ENCODE measurements at places on chromosomes 7 and 10.

DNA sequence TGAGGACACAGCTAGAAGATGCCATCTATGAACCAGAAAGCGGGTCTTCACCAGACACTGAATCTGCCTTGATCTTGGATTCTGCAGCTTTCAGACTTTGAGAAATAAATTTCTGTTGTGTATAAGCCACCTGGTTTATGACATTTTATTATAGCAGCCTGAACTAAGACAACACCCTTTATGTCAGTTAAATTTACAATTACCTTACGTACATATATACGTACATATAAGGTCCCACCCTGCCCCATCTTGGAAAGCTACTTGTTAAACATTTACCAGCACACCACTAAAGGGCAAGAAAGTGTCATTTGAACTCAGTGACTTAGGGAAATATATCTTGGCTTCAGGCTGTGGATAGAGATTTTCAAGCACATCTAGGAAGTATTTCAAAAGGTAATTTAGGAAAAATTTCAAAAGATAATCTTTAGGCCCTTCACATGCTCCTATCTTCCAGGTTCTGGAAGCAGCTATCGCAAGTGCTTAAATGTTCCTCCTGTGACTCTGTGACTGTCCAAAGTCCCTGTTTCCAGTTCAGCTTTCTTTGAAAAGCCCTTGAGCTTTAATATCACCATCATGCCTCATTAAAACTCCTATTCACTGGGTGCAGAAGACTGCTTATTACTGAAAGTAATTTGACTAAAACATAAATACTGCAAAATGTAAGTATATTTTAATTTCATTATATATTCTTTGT lies 9.6 kb upstream of the SRI start:
- DNase-seq = no peak

GRCh38 chr7:31767686-31768358 lies 80.8 kb downstream of the PPP1R17 start:
- no peak for DNase-seq

GRCh38 chr10:108060246-108060645 lies 895.7 kb upstream of the SORCS1 start:
- DNase-seq = no peak

- DNase-seq = no peak
These were observed 42.6 kb upstream of the CFAP46 start for GRCh38 chr10:132984801-132985545.

DNA sequence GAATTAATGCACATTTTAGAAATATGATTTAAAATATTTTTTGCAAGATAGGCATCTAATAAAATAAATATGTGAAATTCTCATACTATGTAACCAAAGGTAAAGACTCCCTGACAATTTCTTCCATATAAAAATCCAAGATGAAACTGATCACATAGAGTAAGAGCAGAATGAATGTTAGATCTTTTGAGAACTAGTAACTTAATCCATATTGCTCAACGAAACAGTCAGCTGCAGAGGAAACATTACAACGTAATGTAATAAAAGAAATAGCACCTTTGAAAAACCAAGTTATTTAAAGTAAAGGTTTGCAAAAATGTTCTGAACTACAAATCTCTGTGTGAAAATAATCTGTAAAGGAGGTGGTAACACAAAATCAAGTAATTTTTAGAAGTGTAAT lies 28.8 kb downstream of the HACD1 start:
- DNase-seq = no peak

- DNase-seq = no peak
These were observed 76.2 kb upstream of the CCDC71L start for GRCh38 chr7:106737202-106737562.

DNA sequence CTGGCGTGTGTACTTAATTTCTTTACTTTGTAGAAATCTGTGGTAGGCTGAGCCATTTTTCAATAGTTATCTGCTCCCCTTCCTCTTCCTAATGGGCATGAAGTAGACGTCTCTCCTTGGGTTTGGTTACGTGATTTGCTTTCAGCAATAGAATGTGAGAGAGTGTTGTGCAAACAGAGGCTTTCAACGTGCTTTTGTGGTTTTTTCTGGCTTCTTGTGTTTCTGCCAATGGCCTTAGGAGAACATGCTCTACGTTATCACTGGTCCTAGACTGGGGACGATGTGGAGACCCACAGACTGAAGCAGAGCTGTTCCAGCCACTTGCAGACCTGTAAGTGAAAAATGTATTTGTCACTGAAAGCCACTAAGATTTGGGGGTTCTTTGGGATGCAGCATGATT lies 107.2 kb upstream of the NPTX2 start:
- no peak for DNase-seq

DNA sequence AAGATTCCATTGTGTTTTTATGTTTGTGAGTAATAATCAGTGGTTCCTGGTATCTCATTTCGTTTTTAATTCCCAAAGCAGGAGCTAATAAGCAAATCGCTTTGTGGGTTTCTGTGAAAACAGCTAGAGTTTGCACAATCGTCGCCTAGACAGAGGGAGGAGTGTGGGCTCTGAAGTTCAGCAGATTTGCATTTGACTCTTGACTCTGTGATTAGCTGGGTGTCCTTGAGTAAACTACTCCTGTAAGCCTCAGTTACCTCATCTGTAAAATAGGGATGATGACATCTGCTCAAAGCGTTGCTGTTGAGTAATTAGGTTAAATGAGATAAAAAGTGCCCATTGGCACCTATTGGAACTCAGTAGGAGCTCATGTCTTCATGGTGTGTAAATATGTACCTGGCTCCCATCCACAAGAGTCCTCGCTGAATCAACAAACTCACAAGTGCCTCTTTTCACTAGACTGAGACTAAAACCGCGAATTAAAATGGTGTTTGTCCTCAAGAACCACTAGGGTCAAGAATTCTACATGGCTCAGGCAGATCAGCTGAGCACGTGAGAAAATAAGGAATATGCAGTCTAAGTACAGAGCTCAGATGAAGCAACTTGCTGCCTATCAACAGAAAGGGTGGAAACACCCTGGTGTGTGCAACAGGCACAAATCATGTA lies 385.8 kb upstream of the C7orf33 start:
- DNase-seq = no peak

- no peak for DNase-seq
These were observed 65.5 kb downstream of the ASB13 start for GRCh38 chr10:5600908-5601307.

DNA sequence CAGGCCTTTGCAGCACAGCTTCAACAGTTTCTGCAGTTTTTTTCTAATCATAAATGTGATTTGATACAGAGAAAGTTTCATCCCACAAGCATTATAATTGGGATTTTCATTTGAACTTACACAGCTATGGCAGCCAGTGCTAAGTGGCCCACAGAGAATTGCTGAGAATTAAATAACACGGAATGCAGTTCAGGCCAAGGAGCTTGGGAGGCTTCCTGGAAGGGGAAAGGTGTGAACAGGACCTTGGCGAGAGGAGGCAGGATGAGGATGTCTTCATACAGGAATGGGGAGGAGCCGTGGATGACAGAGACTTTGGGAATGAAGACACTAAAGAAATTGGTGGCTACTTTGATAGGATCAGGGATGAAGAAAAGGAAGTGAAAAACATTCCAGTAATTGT lies 95.3 kb downstream of the ZNF22 start:
- no peak for DNase-seq

- DNase-seq = no peak
These were observed 386.0 kb upstream of the SHH start for GRCh38 chr7:156198277-156198676.

DNA sequence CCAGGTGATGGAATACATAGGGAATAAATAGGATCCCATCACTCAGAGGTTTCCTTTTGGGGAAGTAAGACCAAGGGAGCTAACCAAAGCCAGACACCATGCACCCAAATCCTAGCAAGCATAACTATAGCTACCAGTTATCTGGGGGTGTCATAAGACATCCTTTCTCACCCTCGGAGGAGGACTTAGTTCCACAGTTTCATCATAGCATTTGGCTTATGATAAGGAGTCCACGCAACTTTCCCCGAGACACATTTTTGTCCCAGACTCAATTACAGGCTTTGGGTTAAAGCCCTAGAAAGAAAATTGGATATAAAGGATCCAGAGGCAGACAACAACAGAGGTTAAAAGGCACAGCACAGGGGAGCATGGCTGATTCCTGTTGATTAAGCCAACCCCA lies 442.9 kb downstream of the HTR7 start:
- DNase-seq = no peak

DNA sequence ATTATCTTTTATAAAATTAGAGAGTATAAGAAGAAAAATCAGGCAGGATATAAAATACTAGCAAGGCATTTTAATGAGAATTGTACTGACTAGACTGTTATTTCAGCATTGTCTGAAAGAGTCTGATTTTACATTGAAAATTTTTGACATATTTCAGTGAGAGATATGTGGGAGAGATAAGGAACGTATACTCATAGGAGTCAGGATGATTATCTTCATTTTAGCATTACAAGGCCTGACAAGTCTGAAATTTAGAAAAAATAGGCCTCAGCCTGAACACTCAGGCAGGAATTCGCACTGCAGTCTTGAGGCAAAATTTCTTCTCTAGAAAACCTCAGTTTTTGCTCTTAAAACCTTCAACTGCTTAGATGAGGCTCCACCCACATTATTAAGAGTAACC lies 386.0 kb downstream of the HGF start:
- DNase-seq = no peak

- no peak for DNase-seq
These were observed 5.5 kb downstream of the USP6NL start for GRCh38 chr10:11605807-11606408.

- DNase-seq = no peak
These were observed 36.4 kb downstream of the USP54 start for GRCh38 chr10:73554721-73555120.

DNA sequence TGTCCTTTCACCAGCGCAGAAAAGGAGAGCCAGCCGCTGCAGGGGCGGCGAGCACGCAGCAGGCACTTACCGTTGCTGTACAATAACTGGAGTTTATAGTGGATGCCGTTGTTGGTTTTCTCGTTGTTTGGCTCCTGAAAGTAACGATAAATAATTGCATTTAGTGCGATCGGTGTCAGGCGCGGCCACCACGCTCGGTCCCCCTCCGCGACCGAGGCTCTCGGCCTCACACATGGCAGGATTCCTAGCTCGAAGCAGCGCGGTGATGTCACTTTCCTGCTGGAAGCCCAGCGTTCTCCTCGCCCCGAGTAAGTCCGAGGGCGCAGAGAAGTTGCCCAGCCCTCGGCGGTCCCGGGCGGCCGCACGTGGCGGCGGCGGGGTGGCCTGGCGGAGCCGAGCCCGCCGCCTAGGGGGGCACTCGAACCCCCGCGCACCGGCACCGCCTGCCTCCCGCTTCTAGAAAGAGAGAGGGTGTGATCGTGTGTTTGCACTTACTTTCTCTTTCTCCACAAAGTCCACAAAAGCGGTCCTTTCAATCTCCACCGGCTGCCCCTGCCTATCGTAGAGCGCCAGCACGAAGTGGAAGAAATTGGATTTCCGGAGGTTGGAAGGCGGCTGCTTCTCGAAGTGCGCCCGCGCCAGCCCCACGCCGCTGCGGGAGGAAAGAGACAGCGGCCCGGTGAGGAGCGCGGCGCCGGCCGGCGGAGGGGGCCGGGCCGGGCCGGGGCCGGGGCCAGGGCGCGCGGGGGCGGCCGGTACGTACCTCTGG lies 1.0 kb downstream of the EBF3 start:
- peak; percentile 18 for DNase-seq

DNA sequence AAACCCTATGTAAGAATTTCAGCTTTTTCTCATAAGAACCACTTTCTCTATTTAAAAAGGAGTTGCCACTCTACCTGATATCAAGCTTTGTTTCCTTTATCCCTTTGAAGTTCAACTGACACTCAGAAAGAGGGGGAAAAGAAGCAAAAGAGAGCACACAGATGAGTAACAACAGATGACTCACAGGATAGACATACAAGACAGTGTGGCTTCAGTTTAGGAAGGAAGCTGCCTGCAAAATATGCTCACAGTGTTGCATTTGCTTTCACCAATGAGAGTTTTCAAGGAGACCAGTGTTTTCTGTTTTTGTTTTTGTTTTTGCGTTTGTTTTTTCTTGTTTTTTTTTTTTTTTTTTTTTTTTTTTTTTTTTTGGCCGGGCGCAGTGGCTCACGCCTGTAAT lies 1181.6 kb downstream of the DNAJB9 start:
- peak; percentile 0 for DNase-seq

DNA sequence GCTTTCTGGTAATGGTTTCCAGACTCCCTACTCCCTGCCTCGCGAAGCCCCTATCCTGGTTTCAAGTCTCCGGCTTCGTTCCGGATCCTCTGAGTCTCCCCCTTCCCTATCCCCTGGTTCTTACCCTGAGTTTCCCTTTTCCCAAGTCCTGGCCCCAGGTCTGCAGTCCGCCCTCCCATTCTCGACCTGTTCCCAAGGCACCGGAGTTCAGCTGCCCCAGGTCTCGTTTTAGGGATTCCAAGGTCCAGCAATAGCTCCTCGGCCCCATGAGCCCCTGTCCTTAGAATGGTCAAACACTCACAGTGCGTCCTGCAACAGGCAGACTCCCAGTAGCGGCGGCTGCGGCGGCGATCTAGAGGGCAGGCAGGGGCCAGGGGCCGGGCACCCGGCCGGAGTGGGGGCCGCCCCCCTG lies 274 bp downstream of the PITX3 start:
- DNase-seq = no peak

- no peak for DNase-seq
These were observed 128.9 kb downstream of the PLXDC2 start for GRCh38 chr10:19944911-19945663.

- DNase-seq = no peak
These were observed 1.8 kb downstream of the TLX1 start for GRCh38 chr10:101132636-101133473.

DNA sequence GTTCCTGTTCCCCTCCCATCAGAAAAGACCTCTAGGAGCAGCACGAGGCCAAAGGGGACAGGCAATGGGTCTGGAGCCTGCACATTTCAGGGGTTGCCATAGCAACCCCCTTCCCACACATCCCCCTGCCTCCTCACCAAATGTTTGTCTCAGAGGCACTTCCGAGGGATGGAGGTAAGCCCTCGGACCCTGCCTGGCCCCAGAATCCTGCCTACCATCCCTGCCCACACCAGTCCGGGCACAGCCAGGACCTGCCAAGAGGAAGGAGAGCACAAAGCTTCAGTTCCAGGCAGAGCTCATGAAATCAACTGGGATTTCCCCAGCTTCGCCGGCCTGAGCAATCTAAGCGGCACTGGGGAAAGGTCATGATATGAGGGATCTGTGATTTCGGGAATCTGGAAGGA lies 175.0 kb upstream of the PLXNA4 start:
- no peak for DNase-seq

- DNase-seq = no peak
These were observed 634.4 kb upstream of the POT1 start for GRCh38 chr7:125563964-125564529.

- no peak for DNase-seq
These were observed 184.7 kb downstream of the DGKB start for GRCh38 chr7:14717816-14718215.
